ENCODE measurements at places on chromosomes 7 and 10.

- no peak for DNase-seq
Measured at GRCh38 chr10:110360857-110361474, 56.2 kb upstream of the SMNDC1 start.

DNA sequence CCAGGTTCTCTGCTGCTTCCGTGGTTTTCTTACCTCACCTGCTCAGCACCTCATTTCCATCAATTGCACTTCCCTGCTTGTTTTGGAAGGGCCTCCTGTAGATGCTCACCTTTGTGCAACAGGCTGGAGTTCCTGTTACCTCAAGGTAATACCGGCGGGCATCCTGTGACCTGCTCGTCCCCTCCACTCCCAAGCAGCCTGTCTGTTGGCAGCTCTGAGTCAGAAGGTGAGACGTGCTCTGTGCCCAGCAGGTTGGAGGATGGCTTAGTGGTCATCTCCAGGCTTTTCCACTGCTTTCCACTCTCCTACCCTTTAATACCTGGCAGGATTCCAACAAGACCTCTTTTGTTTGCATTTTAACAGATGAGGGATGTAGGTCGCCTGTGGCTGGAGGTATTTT lies 86.0 kb downstream of the CAMK1D start:
- DNase-seq, result no peak

DNA sequence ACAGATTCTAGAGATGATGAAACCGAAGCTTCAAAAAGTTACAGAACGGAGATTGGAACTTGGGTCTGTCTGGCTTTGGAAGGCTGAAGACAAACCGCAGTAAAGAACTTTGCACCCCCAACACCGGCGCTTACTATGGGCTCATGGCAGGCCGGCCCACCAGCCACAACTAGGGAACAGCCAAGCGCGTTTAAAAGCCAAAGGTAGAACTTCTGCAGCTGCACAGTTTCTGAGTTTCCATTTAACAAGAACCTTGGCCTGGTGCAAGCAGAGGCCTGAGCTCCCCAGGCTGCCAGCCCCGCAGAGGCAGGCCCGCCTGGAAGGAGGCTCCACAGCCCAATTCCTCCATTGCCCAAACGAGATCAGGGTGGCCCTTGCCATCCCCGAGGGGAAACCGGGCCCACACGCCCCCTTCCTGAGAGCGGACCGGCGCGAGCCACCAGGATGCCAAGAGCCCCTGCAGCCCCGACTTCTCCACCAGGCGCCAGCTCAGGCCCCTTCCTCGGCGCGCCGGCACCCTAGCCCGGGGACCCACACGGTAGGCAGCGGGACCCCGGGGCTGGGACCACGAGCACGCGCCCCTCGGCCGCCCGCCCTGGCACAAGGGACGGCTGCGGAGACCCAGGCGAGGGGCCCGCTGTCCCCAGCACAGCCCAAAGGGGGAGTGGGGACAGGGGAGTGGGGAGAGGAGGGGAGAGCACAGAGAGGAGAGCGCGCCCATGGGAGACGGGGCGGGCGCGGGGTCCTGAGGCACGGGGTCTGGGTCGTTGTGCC lies 566 bp downstream of the MAD1L1 start:
- no peak for DNase-seq

DNA sequence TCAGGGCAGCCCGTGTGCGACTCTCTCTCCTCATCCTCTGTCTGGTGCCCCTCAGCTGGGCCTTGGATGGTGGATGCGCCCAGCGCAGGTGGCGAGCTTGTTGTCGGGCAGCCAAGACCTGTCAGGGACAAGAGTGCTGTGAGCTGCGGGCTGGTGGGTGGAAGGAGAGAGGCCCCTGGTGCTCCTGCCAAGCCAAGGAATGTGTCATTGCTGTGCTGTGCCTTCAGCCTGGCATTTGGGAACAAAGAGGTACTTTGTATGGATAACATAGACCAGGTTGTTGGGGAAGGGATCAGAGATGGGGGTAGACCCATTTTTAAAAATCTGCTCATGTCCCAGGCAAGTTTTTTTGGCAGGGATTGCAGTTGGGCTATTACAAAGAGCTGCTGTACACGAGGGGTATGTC lies 120.9 kb downstream of the PKD1L1 start:
- DNase-seq, result no peak

DNA sequence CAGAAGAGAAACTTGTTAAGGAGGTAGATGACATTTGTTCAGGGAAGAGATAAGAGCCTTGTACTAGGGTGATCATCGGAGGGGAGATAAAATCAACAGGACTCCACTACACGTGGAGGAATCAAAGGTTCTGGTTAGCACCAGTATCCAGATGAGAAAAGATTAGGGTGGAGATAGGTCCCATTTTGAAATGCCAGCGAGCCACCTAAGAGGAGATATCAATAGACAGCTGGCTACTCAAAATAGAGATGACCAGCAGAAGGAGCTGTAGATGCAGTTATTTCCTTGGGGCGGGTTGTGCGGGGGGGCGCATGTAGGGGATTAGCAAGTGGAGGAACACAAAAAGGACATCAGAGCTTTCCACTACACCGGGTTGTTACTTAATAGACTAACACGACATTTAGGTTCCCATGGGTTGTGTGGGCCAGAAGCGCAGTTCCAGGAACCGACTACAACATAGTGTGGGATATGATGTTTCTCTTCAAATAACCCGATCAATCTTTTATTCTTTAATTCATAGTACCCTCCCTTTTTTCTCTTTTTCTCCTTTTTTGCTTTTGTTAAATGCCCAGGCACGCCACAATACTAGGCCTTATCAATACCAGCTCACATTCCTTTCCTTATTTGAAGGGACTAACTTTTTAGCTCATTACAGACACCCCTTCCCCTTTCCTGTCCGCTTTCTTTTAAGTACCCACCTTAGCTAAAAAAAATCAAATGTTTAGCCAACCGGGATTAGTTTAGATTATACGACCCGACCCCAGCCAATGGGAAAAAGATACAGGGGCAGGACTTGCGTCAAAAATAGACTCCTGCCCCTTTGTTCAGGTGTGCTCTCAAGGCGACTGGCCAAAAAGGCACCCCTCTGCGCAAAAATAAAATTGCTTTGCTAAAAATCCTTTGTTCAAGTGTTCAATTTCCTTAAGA lies 2.0 kb upstream of the KIF11 start:
- no peak for DNase-seq

All from stimulated activated CD8-positive, alpha-beta memory T cell treated with anti-CD3 and anti-CD28 coated beads, Interleukin-15, amount 100 ng/mL, for 24 hours (primary cell).